ENCODE measurements at places on chromosomes 3 and 15.

- DNase-seq = no peak
Measured at GRCh38 chr3:66239513-66240123, 18.8 kb downstream of the SLC25A26 start.

GRCh38 chr3:114714237-114714636 lies 420.4 kb downstream of the TIGIT start:
- peak; percentile 7 for DNase-seq

DNA sequence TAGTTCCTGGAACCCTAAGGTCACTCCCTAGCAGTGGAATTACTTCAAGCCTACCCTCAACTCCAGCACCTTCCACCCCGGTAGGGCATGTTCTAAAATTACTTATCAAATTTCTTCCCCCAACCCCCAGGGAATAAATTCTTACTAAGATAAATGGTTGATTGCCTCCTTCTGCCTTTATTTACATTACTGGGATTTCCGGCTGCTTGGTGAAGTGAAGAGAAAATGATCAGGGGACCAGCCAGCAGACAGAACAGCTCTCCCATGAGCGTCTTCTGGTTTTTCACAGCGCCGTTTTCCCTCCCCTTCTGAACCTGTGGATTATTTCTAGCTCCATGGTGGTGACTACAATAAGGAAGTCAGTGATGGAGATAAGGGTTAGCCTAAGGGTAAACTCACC lies 521.5 kb upstream of the PPP2R3A start:
- no peak for DNase-seq

- DNase-seq = no peak
Measured at GRCh38 chr3:18087988-18088387, 337.2 kb downstream of the SATB1 start.

- DNase-seq = no peak
Measured at GRCh38 chr15:49328941-49329340, 94.1 kb upstream of the FGF7 start.

- DNase-seq = no peak
Measured at GRCh38 chr3:177618873-177619733, 421.8 kb upstream of the TBL1XR1 start.

GRCh38 chr3:51968170-51968775 lies 1.0 kb upstream of the PCBP4 start:
- DNase-seq = no peak

GRCh38 chr3:133980550-133980949 lies 49.2 kb downstream of the SLCO2A1 start:
- no peak for DNase-seq

GRCh38 chr15:68278345-68278594 lies 725 bp downstream of the FEM1B start:
- no peak for DNase-seq

GRCh38 chr3:192038726-192039125 lies 577.8 kb downstream of the PYDC2 start:
- DNase-seq = no peak

DNA sequence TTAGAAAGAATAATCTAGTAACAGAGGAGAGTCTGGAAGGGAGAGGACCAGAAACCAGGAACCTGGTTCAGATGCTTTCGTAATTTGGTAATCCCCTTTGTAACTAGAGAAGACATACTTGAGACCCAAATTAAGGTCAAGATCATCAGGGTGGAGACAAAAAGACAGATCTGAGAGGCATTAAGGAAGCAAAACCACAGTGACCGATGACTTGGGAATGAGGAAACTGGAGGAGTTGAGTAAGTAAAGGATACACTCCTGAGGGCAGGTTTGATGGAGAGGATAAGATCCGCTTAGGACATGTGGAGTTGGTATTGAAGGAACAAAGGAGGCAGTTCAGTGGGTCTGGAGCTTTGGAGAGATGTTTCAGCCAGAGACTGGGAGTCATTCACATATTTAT lies 23.6 kb upstream of the BCL2A1 start:
- no peak for DNase-seq

DNA sequence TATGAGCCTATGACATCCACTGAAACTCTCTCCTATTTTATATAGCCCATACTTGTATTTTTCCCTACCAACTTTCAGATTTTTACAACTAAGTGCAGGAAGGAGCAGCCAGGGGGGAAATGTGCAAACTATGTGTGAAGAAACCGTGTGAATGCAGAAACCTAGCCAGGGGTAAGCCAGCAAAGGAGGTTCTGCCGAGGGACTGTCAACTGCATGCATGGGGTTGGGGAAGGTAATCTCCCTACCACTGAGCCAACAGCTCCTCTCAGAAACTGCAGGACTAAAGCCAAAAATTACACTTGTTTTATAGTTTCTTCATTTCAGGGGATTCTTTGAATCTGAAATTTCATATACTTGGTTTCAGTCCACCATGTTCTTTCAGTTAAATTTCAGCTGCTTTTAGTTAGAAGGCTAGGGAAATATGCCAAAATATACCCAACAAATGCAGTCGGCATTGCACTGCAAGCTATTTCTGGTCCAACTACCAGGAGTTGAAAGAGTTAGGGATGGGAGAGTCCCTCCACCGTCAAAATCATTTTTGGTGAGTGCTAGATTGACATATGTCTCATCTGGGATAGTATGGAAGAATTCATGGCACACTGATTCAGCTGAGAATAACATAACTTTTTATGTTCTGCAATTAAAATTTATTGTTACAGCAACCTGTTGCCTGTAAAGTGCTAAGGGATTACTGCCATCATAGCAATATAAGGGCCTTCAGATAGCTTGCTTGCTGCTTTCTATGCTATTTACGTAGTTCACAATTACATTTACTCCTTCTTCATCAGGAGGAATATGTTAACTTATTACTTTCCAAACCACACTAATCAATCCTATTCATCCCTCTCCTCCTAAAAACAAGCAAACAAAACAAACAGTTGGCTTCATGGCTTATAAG lies 904.2 kb downstream of the ROBO1 start:
- DNase-seq = no peak

GRCh38 chr3:21754839-21755238 lies 3.8 kb upstream of the ZNF385D start:
- DNase-seq = no peak

DNA sequence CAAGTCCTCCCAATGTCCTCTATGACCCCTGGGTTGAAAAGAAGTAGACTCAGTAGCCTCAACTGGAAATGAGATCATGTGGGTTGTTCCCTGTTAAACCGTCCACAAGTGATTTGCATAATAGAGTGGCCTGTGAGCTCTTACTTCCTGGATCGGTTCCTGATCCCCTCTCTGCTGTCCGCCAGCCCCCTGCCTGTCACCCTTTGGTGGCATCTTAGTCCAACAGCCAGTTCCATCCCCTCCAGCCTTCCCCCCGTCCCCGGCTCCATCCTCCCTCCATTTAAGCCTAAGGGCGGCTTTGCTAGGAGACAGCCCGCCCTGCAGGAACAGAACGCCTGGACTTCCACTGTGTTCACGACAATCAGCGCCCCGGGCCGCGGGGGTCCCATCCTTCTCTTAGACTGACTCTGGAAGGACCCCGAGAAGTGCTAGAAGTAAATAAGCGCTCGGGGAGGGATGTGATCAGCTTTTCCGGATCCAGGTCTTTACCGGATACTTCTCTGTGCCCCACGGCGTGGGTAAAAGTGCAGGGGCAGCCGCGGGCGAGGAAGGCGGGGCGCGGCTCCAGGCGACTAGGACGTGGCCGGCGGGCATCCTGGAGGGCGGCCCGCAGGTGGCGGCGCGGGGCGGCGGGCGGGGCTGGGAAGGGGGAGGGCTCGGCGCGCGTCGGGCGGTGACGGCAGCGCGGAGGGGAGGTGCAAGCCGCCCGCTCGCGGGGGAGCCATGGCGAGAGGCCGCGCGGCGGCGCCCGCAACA lies 51.2 kb upstream of the ULK4 start:
- DNase-seq = no peak

DNA sequence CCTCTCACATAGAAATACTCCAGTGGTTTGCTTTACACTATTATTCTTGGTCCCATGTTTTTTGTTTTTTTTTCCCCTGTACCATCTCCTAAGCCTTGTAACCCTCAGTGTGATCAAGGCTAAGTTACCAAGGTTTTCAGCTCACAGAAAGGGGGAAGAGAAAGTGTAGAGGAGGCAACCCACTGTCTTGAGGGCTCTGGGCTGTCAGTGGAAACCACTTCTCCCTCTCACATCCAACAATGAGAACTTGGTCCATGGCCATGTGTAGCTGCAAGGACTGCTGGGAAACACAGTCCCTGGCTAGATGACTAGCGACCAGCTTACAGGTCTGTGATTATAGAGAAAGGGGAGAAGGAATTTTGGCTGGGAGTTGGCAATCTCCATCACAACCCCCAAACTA lies 30.3 kb downstream of the GPD1L start:
- no peak for DNase-seq

DNA sequence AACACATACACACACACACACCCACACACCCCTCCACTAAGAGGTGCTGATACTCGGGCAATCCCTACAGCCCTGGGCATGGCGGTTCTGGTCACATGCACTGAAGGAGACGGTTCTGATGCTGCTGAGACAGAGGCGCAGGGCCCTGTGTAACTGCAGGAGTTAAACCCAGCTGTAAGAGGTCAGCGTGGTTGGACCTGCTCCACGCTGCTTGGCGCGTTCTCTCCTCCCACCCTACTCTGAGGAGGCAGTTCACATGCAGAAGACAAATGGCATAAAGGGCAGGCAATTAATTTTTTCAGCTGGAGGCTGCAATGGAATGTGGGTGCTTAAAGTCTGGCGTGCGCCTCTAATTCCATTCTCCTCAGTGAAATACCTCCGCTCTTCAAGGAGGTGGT lies 35.2 kb downstream of the GRK7 start:
- DNase-seq = no peak

GRCh38 chr3:107962946-107963345 lies 127.9 kb downstream of the CD47 start:
- DNase-seq = no peak

- no peak for DNase-seq
Measured at GRCh38 chr3:71109241-71109976, 474.1 kb downstream of the FOXP1 start.

- DNase-seq = no peak
Measured at GRCh38 chr15:101617390-101617965, 34.7 kb downstream of the TM2D3 start.

- DNase-seq = no peak
Measured at GRCh38 chr15:69827751-69828150, 270.0 kb downstream of the TLE3 start.

GRCh38 chr3:172148702-172149565 lies 109.6 kb downstream of the FNDC3B start:
- DNase-seq = no peak

GRCh38 chr3:126194713-126195305 lies 14.4 kb upstream of the ALDH1L1 start:
- DNase-seq = no peak

GRCh38 chr15:90165659-90166489 lies 35.3 kb upstream of the SEMA4B start:
- peak; percentile 44 for DNase-seq

Data from NCI-H748 treated with DMSO at 0.1 percent for 48 hours (cell line).